Pons (tissue), 1 donor: ENCODE measurements at places on chromosomes 5 and 9.

GRCh38 chr9:137534256-137535119 is 15.7 kb downstream of the PNPLA7 start:
- peak; percentile 40 for DNase-seq

GRCh38 chr9:16611001-16611400 is 259.5 kb downstream of the BNC2 start:
- no peak for DNase-seq

GRCh38 chr9:138010861-138011260 is 133.3 kb downstream of the CACNA1B start:
- no peak for DNase-seq

DNA sequence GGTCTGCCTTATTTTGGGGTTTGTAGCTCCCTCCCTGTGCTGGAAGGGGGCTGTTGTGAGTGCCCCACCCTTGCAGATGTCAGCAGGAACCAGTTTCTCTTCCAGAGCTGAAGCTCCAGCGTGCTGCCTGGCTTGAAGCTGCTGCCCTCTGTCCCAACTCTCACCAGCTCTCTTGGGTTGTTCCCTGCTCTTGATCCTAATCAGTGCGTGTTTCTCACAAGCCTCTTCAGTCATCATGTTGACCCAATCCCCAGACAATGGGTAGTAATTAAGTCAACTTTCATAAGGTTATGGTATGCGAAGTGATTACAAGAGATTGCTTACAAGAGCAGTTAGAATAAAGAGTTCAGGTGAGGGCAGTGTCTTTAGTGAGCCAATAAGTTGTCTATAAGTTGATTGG is 57.0 kb downstream of the PDE8B start:
- DNase-seq = no peak

- DNase-seq = no peak
Observed at GRCh38 chr9:125425170-125425897, 163.7 kb downstream of the GAPVD1 start.

DNA sequence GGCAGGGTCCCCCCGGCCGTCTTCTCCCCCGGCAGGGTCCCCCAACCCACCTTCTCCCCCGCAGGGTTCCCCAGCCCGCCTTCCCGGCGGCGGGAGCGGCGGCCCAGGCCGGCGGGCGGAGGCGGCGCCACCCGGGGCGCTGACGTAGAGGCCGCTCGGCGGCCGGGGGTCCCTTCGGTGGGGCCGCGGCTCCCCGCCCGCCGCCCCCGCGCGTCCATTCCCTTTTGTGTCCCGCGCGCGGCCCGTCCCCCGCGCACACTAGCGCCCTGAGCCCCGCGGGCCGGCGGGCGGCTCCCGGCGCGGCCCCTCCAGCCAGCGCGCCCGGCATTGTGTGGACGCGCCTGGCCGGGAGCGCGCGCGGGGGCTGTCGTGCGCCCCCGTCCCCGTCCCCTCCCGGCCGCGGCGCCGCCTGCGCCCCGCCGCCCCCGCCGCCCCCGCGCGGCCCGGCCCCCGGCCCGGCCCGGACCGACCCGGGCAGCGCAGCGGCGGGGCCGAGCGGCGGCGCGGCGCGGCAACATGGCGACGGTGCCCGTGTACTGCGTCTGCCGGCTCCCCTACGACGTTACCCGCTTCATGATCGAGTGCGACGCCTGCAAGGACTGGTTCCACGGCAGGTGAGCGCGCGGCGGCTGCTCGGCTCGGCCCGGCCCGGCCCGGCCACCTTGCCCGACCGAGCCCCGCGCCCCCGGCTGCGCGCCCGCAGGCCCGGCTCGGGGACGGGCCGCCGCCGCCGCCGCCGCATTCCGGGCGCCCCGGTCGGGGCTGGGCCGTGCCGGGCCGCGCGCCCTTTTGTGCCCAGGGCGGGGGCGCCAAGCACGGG is at the start of gene PHF2:
TSS of gene PHF2 (plus strand) at position 327 of the 820 bp plus-strand sequence. CDS start at position 517, 190 bp downstream.
- no peak for DNase-seq

GRCh38 chr9:90458485-90458884 is 184.1 kb downstream of the DIRAS2 start:
- no peak for DNase-seq

GRCh38 chr5:119961993-119962392 is 332.6 kb downstream of the FAM170A start:
- no peak for DNase-seq

- DNase-seq = no peak
Observed at GRCh38 chr9:81308404-81308803, 380.9 kb downstream of the TLE1 start.

GRCh38 chr5:105767267-105767666 is 1903.5 kb downstream of the EFNA5 start:
- no peak for DNase-seq

DNA sequence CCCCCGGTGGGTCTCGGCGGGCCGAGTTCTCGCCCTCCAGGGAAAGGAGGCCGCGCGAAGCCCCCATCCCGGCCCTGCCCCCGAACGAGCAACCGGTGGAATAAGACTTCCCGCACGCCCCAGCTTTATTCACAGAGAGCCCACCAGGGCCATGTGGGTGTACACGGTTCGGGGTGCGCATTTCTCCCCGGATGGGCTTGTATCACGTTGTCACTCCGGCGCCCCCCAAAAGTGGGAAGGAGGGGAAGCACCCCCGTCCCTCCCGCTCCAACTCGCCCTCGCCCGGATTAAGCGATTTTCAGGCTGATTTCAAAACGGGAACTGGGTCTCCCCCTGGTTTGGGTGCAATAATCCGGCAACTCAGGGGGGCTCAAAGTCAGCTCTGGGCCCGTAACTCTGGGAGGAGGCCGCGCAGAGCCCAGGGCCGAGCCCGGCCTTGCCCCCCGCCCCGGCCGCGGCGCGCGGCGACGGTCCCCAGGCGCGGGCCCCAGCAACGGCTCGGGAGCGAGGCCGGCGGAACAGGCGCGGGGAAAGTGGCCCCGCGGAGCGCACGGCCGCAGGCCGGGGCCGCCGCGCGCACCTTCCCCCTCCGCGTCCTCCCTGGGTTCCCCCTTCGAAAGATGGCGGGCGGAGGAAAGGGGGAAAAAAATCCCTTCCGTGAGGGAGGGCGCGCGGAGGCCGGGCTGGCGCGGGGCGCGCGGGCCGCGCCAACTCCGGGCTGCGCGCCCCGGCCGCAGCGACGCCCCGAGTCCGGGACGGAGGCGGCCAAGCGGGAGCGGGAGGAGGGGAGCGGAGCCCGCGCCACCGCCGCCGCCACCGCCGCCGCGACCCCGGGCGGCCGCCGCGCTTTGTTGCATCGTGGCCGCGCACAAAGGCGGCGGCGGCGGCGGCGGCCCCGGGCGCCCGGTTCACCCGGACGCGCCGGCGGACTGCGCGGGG is 644 bp downstream of the BRD3 start:
- DNase-seq = no peak

DNA sequence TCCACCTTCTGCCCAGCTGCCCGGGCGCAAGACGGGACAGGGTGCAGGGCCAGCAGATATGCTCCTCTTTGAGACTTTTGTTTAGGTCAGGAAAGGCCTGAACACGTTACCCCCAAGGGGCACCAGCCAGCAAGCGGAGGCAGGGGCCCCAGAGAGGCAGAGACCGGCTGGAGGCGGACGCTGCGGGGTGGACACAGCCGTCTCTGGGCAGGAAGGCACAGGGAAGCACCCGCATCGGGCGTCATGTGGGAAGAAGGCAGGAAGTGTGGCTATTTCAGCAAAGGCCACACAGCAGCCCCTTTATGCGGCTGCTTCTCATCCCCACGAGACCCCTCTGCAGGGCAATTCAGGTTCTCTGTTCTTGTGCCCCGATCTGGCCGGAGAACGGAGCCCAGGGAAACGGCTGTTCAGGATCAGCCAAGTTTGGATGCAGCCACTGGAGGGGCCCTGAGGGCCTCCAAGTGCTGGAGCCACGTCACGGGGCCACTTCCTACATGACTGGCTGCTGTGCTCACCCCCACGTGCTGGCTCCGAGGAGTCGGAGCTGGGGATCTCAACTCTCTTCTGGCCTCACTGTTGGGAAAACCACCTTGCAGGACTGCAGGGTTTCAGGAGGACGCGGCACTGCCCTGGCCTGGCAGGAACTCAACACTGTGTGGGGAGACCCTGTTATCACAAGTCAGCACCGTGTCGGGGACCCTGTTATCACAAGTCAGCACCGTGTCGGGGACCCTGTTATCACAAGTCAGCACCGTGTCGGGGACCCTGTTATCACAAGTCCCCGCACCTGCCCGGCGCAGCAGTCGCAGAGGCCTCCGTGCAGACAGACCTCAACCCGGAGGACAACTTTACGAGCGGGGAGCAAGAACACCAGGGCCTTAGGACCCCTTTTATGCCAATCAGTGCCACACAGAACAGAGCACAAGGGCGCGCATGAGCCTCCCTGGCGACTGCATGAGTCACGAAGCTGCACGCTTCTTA is 44.4 kb downstream of the SLC12A7 start:
- DNase-seq = no peak

DNA sequence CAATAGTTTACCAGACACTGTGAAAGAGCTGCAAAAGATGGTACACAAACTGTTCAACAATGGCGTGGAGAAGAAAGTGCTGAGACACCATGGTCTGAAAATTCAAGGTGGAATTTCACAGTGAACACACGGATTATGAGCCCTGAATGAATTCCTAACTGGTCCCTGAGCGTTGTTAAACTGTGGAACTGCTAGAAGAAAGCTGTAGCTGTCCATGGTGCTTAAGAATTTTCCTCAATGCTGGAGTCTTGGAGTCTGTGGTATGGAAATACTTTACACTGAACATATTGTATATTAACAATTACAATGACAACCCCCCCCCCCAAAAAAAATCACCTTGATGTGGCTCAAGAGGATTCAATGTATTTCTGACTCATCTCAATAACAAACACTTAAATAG is 68.5 kb downstream of the SLC24A2 start:
- no peak for DNase-seq

- no peak for DNase-seq
Observed at GRCh38 chr9:38180656-38181055, 111.6 kb upstream of the SHB start.
